Stimulated activated CD4-positive, alpha-beta T cell treated with anti-CD3 and anti-CD28 coated beads, Interleukin-12 subunit alpha, Interleukin-12 subunit beta, amount 100 ng/mL, for 4 hours (primary cell): ENCODE measurements at places on chromosomes 16 and 17.

GRCh38 chr16:30096862-30097563 is 1.0 kb upstream of the YPEL3 start:
- no peak for DNase-seq

DNA sequence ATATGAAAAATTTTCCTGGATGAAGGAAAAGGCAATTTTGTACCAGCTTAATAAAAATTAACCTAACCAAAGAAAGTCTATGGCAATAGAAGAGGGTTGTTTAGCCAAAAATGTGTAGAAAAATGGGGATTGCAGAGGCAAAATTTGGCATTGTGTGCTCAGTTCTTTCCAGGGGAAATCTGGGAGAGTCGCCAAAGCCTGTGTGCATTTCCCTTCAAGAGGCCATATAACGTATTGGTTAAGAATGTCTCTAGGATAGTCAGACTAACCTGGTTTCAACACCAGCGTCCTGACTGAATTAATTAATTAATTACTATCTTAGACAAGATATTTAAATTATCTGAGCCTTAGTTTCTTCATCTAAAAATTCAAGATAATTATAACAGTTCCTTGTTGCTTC is 44.8 kb upstream of the HLF start:
- DNase-seq, result no peak

DNA sequence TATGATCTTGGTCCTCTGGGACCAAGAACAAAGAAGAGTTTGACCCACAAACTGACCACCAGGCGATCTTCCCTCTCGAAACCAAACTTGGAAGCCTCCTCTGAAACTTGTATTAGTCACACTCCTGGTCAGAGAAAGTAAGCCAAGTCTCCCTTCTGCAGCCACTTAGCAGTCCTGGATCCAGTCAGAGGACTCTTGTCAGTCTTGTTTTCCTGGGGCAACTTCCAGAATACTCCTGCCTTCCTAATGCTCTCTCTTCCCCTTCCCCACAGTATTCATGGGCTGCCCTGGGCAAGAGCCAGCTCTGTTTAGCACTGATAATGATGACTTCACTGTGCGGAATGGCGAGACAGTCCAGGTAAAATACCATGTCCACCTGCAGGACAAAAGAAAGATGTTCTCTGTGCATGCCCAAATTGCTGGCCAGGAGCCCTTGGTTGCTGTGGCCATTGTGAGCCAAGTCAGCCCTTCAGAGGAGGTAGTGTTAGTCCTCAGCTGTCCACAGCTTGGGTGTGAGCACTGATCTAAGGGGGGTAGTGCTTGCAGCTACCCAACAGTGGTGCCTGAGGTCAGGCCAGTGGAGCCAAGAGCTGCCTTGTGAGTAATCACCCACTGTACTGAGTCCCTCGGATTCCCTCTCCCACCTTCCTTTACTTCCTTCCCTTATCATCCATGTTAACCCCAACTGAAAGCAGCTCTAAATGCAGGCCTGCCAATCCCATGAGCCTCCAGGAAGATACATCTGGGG is 31.2 kb downstream of the CDH3 start:
- DNase-seq, result no peak

GRCh38 chr16:22652463-22652845 is 141.8 kb downstream of the NPIPB5 start:
- DNase-seq, result no peak

- DNase-seq, result peak; percentile 87
Observed at GRCh38 chr17:4966844-4967538, 626 bp downstream of the SPAG7 start.

DNA sequence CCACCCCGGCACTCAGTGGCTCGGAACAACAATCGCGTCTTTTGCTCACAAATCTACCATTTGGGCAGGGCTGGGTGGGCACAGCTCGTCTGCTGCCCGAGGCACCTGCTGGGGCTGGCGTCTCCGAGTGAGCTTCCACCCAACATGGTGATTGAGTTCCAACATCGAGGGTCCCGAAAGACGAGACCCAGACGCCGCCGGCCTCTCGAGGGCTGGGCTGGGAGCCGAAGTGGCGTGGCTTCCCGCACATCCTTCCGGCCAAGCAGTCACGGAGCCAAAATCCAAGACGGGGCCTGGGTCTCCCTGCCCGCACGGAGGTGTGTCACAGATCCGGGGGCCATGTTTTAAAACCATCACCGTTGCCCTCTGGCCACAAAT is 7.5 kb upstream of the ZFPM1 start:
- DNase-seq, result no peak

GRCh38 chr17:80468781-80469493 is 7.5 kb downstream of the NPTX1 start:
- no peak for DNase-seq
